ENCODE measurements at places on chromosomes 6 and 20. TPM values are rescaled to one million over a fixed set of nuclear protein-coding genes. Genes with fewer than 3 reads are reported as not detected.

The ANKRD66 gene
- polyA plus RNA-seq = not detected

The HDGFL1 gene
- not detected for polyA plus RNA-seq

The SLC22A23 gene
- polyA plus RNA-seq = 12.8 TPM

The CEP57L1 gene
- polyA plus RNA-seq = 33.6 TPM

The PGC gene
- not detected for polyA plus RNA-seq

The EDN1 gene
- polyA plus RNA-seq = 3.8 TPM

DNA sequence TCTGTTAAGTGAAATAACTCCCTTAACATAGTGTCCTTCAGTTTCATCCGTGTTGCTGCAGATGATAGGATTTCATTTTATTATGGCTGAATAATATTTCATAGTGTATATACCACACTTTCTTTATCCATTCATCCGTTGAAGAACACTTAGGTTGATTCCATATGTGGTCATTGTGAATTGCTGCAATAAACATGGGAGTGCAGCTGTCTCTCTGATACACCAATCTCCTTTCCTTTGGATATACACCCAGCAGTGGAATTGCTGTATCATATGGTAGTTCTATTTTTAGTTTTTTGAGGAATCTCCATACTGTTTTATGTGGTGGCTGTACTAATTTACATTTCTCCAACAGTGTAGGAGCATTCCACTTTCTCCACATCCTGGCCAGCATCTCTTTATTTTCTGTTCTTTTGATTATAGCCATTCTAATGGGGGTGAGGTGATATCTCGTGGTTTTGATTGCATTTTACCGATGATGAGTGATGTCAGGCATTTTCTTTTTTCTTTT, 193.2 kb downstream of the SLC16A10 start:
- no peak for DNase-seq

GRCh38 chr6:113591896-113592827, 265.0 kb upstream of the MARCKS start:
- peak; percentile 47 for DNase-seq

GRCh38 chr6:44771647-44772415, 384.3 kb downstream of the CDC5L start:
- no peak for DNase-seq

DNA sequence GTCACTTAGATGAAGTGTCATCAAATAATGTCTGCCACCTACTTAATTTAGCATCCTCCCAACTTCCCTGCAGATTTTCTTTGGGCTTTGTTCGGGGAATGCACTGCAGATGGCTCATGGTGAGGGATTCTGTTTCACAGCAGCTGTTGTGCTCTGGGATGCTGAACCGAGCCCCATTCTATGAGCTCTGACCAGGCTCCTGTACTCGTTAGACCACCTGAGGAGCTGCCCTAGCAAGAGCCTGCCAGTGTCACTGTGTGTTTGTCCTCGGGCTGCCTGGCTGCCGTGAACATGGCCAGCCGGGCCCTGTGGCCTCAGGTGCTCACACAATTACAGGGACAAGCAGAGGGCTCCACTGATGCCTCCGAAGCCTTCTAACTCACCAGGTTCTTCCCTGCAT, 238.8 kb upstream of the ECI2 start:
- no peak for DNase-seq

DNA sequence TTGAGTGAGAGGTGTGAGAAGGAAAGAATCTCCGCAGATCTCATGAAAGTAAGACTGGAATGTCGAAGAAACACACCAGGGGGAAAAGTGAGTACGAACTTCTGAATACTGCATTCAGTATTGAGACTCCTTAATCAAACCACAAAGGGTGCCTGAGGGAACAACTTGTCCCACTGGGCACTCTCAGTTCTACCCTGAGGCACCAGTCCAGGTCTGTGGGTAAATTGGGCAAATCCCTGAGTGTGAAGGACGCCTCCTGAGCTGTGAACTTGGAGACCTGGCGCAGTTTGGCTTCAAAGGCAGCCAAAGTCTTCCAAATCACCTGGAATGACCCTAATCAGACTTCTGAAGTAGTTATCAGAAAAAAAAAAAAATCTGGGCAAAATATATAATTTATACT, 329.7 kb downstream of the BTBD9 start:
- no peak for DNase-seq

DNA sequence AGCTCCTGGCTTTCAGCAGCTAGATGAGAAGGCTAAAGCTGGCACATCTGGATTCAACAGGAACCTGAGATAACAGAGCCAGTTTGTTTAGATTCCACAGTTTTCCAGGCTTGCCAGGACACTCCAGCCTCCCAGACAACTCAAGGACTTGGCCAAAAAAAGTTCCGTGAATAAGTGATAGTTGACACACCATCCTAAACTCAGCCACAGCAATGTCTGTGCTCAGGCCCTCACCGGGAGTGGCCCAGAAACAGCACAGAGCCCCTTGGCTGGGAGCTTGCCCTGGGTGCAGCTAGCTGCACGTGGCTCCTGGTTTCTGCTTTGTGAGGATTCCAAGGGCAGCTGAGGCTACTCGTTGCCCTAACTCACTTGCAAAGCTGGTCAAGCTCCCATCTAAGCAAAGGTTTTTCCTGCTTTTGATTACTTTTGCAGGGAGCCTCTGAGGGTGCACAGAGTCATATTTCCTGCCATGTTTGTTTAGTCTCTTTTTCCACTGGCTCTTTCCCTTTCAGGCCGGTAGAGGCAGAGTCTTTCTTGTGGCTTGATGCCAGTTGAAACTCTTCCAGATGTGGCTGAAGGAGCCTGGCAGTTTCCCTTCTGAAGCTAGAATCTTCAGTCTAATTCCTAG, 118.3 kb upstream of the ECI2 start:
- DNase-seq = peak; percentile 55

- no peak for DNase-seq
Observed at GRCh38 chr6:160337301-160337700, 10.9 kb upstream of the SLC22A3 start.

DNA sequence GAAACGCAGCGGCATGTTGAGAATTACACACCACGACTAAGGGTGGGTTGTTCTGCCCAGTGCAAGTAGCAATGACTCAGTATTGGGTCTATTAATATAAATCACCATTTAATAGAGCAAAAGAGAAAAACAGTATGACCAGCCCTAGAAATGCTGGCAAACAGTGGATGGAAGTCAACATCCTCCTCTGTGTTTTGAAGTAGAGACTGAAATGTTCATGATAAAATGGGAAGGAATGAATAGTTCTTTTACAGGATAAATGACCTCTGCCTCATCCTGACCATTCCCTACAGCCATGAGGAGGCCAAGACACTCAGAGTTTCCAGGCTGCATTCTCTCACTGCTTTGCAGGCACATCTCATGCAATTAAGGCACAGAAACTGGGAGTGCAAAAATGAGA, 111.8 kb downstream of the PSMB1 start:
- no peak for DNase-seq

DNA sequence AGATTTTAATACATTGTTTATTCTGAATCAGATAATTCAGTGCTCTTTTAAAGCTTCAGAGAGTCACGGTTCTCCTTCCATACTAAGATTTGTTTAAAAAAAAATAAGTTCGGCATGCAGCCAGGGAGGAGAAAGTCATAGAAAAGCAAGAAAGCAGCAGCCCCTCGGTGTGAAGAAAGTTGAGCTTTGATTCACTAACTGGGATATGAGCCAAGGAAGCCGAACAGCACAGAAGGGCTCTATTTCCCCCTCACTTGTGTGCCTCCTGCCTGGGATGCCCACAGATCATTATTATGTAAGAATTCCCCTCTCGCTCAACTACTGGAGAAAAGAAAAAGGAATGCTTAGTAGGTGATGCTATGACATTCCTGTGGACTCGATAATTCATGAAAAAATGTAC, 69.3 kb upstream of the SYNJ2 start:
- DNase-seq = no peak

DNA sequence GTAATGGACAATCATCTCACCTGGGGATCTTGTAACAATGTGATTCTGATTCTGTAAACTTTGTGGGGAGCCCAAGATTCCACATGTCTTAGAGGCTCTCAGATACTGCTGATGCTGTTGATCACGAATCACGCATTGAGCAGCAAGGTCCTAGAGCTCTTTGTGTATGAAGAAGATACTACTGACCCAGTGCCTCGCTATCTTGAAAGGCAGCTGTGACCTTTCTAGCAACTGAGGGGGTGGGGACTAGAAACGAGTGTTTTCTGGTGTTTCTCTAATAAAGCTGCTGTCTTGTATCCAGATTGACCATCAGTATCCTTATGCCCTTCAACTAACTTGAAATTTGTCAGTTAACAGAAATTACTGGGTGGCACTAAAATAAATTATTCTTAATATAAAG, 142.9 kb downstream of the MTHFD1L start:
- no peak for DNase-seq

- DNase-seq = no peak
Observed at GRCh38 chr6:144657691-144658090, 372.6 kb downstream of the UTRN start.

DNA sequence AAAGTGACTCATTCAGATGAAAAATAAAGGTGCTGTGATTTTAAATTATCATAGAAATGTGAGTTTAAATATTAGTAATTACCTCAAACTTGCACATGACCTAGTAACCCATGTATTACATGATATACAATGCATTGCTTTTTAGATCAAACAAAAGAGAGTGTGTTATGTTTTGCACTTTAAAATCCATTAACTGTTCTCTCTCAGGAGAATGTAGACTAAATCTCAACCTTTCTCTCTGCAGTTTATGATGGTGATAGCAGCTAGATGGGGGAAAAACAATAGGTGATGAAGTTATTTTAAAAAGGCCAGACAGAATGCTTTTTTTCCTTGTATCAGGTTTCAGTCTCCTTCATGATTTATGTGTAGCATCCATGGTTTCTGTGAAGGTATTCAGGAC, 404.4 kb upstream of the RNF217 start:
- no peak for DNase-seq

GRCh38 chr20:61385731-61386130, 133.7 kb downstream of the CDH4 start:
- DNase-seq = no peak

GRCh38 chr6:129617986-129618385, 92.0 kb downstream of the ARHGAP18 start:
- no peak for DNase-seq

- no peak for DNase-seq
Observed at GRCh38 chr20:32958574-32958973, 45.7 kb downstream of the SUN5 start.
